ENCODE measurements at places on chromosomes 4 and X. TPM values are rescaled to one million over a fixed set of nuclear protein-coding genes. Genes with fewer than 3 reads are reported as not detected.

The KDM6A gene
- total RNA-seq, result 31.3 TPM

The ZMAT1 gene
- total RNA-seq, result not detected

DNA sequence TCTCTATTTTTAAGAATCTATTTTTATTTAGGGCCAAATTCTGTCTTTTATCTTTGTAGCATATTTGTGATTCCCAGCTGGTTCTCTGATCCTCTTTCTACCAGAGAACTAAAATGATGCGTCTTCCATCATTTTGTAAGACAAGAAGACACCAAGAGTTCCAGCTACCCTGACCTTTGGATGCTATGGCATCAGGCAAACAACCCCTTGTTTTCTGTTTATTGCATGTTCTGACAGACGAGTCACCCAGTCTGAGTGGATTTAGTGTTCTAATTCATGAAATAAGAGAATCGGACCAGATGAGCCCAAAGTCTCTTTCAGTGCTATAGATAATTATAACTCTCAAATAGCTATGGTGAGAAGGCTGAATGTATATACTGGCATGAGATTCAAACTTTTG lies 69.7 kb downstream of the ZFYVE28 start:
- H3K27me3 ChIP-seq, result no peaks in the 10 kb centered on the region
- DNase-seq, result no peak
- no peaks in the 10 kb centered on the region for H3K36me3 ChIP-seq
- no peaks in the 10 kb centered on the region for H3K4me1 ChIP-seq
- no peak overlapping the region for H3K27ac ChIP-seq
- H3K4me3 ChIP-seq, result no peak overlapping the region

DNA sequence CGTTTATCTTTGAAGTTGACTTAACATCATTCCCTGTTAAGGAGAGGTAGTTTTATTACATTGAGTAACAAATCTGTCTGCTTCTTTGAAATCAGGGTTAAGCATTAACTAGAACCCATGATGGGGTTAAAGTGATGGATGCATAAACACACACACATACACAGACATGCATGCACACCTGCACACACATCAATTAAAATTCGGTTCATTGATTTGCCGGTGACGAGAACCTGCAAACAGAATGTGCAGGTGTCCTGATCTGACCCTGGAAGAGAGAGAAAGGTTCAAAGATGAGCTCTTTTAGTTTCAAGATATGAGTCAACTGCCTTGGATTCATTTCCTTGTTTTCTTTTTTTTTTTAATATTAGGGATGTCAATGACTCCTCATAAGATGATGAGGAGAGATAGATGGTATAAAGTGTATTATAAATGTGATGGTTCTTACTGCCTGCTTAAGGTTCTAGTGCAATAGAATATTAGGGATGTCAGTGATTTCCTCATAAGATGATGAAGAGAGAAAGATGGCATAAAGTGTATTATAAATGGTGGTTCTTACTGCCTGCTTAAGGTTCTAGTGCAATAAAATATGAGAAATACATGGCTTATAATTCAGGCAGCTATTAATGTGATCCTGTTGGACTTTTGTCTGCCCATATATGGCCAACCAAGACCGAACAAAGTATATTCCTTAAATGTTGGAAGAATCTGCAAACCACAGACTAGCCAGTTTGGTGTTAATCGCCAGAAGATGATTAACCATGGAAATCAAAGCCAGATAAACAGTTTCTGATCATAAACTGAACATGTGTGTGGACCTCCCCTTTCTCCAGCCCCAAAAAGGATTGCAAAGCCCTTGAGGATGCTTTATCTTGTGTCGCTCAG lies 14.1 kb upstream of the CD99 start:
- no peaks in the 10 kb centered on the region for H3K36me3 ChIP-seq
- H3K27me3 ChIP-seq, result no peaks in the 10 kb centered on the region
- peaks cover 10% of the 10 kb centered on the region for H3K4me1 ChIP-seq

DNA sequence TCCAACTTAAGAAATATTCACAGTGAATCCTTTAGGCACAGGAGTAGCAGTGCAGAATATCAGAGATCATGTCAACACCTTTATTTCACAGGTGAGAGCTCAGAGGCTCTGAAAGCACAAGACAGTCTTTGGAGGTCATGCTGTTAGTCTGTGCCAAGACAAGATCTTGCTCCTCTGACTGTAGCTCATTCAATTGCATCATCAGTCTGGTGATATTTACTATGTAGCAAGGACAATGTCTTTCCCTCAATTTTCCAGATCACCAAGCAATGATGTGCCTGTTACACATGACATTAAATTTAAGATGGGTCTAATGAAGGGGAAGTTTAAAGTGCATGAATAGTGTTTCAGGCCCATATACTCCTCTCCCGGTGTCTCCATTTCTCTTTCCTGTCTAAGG lies 277.5 kb downstream of the IL15 start:
- no peak overlapping the region for H3K27ac ChIP-seq
- DNase-seq, result no peak
- no peaks in the 10 kb centered on the region for H3K4me1 ChIP-seq
- H3K36me3 ChIP-seq, result no peaks in the 10 kb centered on the region

DNA sequence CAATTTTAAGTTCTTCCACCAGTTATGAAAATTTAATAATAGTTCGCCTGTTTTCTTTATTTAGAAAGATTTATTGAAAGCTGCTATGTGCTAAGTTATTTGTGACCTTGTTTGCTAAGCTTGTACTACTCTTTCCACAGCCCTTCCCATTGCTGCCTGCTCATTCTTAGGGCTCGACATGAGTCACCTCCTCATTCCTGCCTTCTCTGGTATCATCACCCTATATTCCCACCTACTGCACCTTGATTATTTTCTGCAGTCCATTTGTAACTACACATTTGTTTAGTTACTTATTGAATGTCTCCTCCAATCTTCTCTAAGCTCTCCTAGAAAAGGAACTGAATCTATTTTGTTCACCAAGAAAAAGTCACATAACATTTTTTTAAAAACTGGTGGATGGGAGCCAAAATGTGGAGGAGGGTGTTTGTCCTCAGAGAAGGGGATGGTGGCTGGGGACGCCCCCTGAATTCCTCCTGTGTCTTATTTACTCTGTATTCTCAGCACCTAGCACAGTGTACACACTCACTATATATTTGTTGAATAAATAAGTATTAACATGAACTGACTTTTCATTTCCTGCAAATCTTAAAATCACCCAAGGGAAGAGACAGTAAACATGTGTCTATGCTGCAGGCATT lies 3.7 kb upstream of the RAB9A start:
- DNase-seq, result peak; percentile 52
- H3K4me1 ChIP-seq, result peaks cover 14% of the 10 kb centered on the region
- 0 out of 2 replicates have a peak overlapping the region, but pooled peaks have one; percentile 13 for H3K27ac ChIP-seq
- no peaks in the 10 kb centered on the region for H3K36me3 ChIP-seq

DNA sequence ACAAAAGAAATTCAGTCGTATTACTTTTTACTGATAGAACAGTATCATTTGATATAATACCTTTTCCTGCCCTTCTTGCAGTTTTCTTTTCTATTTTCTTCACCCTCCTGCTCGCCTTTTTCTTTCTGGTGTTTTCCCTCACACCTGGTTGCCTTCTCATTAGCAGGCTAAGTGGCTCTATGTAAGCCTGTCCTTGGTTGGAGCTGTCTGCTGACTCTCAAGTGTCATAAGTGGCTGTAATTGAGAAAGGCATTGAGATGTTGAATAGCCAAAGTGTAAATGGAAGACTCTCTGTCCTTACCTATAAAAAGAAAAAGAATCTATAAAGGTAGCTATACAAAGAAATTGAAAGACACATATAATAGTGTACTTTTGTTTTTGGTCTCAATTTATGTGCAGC lies 180.7 kb downstream of the ADGRL3 start:
- no peak overlapping the region for H3K27ac ChIP-seq
- no peak overlapping the region for H3K4me3 ChIP-seq
- H3K36me3 ChIP-seq, result no peaks in the 10 kb centered on the region
- H3K4me1 ChIP-seq, result no peaks in the 10 kb centered on the region

- no peak overlapping the region for H3K4me3 ChIP-seq
- no peaks in the 10 kb centered on the region for H3K27me3 ChIP-seq
- no peak for DNase-seq
- no peaks in the 10 kb centered on the region for H3K36me3 ChIP-seq
These were observed 317.7 kb downstream of the NR3C2 start for GRCh38 chr4:148124512-148124911.

The TREX2 gene
- 1.4 TPM for total RNA-seq

The CXCL11 gene
- not detected for total RNA-seq

DNA sequence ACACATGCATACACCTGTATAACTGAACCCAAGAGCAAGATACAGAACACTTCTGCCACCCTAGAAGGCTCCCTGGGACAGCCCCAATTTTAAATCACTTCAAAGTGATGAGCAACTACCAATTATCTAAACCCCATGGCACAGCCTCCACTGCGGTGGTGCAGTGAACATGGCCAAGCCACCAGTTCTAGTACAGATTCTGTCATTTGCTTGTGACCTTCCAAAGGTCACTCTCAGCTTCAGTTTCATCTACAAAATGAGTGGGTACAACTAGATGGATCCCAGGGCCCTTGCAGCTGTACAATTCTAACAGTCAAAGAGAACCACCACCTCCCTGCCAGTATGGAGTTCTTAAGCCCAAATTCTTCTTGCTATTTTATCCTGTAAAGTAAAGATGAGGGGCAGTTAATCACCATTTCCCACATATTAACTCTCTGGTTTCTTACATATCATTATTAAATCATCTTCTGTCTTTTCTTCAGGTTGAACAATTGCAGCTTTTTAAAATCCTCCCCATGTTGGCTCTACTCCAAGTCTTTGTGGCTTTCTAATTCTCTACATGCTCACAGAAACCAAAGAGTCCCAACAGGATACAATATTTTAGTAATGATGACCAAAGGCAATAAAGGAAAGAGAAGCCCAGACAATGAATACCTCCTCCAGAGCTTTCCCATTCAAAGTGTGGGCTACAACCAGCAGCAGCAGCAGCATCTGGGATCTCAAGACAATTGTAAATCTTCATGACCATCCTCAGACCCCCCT lies 39.0 kb upstream of the GPM6B start:
- H3K27me3 ChIP-seq, result peaks cover 10% of the 10 kb centered on the region
- no peaks in the 10 kb centered on the region for H3K36me3 ChIP-seq
- 0 out of 2 replicates have a peak, but pooled peaks cover 5% of the 10 kb centered on the region for H3K4me1 ChIP-seq
- H3K27ac ChIP-seq, result no peak overlapping the region

DNA sequence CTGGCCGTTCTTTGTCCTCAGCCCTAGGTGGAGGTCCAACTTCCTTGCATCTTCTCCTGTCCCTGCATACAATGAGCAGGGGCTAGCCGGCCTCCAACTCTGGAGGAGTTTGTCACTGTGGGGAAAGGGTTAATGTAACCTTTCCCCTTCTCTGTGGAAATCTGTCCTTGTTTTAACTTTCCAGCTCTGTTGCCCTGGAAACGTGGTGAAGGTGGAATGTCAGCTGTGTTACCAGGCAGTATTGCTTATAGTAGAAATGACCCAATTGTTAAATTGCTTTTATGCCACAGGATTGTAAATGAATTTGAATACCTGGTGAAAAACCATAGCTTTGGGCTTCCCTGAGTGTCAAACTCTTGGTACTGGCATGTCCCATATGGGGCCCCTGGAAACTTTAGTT lies 131.6 kb upstream of the SCML1 start:
- no peak for DNase-seq
- H3K27ac ChIP-seq, result no peak overlapping the region
- no peaks in the 10 kb centered on the region for H3K36me3 ChIP-seq
- H3K4me3 ChIP-seq, result no peak overlapping the region
- peaks cover 31% of the 10 kb centered on the region for H3K4me1 ChIP-seq
- H3K27me3 ChIP-seq, result no peaks in the 10 kb centered on the region

DNA sequence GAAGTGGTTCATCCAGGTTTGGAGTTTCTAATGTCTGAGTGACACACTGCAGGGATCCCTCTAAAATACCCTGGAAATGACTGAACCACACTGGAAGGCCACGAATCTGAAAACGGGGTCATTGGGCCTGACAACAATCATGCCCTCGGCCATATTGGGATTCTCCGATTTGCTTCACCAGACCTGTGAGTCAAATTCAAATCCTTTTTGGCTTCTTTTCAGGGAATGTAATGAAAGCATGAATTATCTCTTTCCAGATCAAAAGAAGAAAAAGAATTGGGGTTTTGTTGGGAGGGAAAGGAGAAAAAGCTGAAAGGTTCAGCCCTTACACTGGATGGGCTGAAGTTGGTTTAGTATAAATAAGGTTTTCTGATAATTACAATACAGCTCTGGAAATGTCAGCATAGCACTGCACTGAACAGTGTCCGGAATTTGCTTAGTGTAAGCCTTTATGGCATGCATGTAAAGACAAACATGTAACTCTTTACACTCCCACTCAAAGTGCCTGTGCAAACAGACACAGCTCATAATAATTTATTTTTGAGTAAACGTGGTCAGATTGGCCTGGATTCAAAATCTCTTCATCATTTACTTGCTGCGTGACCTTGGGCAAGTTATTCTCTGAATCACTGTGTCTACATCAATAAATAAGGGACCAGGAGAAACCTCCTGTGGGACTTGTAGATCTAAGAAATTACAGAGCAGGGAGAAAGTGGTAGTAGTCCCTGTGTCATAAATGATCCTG lies 21.4 kb downstream of the CT47C1 start:
- no peaks in the 10 kb centered on the region for H3K36me3 ChIP-seq
- H3K4me3 ChIP-seq, result peak overlapping the region; percentile 39
- no peaks in the 10 kb centered on the region for H3K27me3 ChIP-seq
- peaks cover 35% of the 10 kb centered on the region for H3K4me1 ChIP-seq
- H3K27ac ChIP-seq, result peak overlapping the region; percentile 97
- DNase-seq, result peak; percentile 98

GRCh38 chr4:159505266-159505975 lies 402.5 kb downstream of the RAPGEF2 start:
- DNase-seq, result no peak
- no peaks in the 10 kb centered on the region for H3K27me3 ChIP-seq
- no peak overlapping the region for H3K4me3 ChIP-seq
- no peak overlapping the region for H3K27ac ChIP-seq

DNA sequence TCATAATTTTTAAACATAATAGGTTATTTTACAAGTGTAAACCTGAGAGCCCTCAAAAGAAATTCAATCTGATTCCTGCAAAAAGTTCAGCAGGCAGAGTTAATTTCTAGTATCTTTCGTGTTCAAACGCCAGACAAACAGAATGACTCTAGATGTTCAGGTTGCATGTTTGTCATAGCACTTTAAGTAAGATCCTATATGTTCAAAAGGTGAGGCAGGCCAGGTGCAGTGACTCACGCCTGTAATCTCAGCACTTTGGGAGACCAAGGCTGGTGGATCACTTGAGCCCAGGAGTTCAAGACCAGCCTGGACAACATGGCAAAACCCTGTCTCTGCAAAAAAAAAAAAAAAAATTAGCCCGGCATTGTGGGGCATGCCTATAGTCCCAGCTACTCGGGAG lies 1.1 kb upstream of the RASSF6 start:
- H3K36me3 ChIP-seq, result no peaks in the 10 kb centered on the region
- no peaks in the 10 kb centered on the region for H3K27me3 ChIP-seq
- no peak overlapping the region for H3K27ac ChIP-seq
- DNase-seq, result peak; percentile 39

DNA sequence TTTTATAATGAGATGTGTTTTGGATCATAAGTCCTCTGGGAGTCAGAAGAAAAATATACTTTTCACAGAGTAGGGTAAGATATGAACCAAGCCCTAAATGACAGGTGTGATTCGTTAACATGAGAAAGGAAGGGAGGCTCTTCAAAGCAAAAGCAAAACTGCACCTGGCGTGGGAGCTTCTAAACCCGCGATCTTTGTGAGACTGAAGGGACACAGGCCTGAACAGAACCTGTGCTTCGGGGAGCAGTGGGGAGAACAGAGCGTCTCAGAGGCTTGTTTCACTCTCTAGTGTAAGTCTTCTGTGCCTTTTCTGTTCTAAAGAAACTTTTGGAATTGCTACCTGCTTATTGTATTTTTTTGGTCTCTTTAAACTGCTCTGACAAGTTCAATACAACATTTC lies 30.2 kb upstream of the CYP4V2 start:
- peaks cover 16% of the 10 kb centered on the region for H3K27me3 ChIP-seq
- H3K36me3 ChIP-seq, result no peaks in the 10 kb centered on the region
- no peak overlapping the region for H3K4me3 ChIP-seq
- no peak for DNase-seq
- H3K27ac ChIP-seq, result no peak overlapping the region

All from PC-3 (cell line).